ENCODE measurements at places on chromosomes 13 and 19. TPM values are rescaled to one million over a fixed set of nuclear protein-coding genes. Genes with fewer than 3 reads are reported as not detected.

CCDC159 gene
- polyA plus RNA-seq, result 40.4 TPM

HS6ST3 gene
- polyA plus RNA-seq, result 27.2 TPM

ZNF549 gene
- 12.6 TPM for polyA plus RNA-seq

ERCC5 gene
- 50.2 TPM for polyA plus RNA-seq

NFIX gene
- polyA plus RNA-seq, result 198 TPM

DACH1 gene
- 30.3 TPM for polyA plus RNA-seq

All from spinal cord (tissue), 10 donors.